Fibroblast of gingiva (primary cell): ENCODE measurements at places on chromosomes 3 and 15.

DNA sequence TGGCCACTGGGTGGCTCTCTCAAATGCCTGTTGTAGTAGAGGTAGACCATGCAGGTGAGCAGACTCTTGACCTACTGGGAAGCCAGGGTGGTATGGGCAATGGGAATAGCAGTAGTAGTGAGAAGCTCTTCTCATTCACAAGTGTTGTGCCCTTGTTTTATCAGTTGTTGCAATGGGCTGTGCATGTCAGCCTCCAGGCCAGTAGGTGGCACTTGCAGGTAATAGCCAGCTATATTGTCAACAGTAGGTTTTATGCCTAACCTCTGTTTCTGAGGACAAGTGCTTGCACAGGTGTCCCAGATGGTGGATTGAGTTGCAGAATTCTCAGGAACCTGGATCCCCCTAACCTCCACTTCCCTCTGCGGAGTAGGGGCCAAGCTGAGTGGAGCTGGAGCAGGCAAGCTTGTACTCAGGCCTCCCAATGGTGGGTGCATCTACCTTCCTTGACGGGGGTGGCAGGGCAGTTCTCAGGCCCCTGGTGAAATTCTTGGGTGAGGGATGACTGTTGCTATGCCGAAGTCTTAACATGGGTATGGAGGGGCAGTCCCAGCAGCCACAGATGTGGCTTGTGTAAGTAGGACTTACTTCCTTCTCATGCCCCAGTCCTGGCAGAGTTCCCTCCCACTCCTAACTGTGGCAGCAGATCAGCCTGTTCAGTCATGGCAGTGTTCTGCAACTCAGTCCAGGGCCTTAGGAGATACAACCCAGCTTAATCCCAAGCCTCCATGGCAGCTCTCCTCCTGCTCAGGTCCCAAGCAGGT is 104.3 kb downstream of the NEO1 start:
- no peak for DNase-seq

DNA sequence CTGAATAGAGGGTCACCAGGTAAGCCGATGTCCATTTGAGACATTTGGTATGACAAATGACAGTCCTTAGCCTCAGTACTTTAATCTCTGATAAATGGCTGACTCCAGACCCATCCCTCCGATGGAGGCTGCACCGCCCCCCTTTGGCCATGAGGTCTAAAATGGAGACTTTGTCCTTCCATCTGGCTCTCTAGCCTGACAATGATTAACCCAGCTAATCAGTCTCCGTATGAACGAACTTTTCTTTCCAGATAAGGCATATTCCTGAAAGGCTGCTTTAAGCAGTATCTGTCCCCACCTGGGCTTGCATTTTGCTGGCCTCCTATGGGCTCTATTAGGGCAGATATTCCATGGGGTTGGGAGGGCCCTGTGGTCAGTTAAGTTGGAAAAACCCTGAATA is 10.8 kb upstream of the MYZAP start:
- DNase-seq, result no peak

DNA sequence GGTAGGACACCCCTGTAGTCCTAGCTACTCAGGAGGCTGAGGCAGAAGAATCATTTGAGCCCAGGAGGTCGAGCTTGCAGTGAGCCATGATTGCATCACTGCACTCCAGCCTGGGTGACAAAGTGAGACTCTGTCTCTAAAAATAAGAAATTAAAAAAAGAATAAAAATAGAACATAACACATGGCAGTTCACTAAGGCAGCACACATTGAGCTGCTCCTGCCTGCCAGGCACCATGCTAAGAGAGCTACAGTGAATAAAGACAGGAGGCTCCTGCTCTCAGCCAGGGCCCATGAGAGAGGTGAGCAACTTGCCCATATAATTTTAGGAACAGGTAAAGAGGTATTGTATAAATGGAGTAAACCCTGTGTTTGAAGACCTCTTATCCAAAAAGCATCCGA is 54.3 kb downstream of the EBLN2 start:
- no peak for DNase-seq

- no peak for DNase-seq
Measured at GRCh38 chr3:425079-425478, 228.5 kb downstream of the CHL1 start.

DNA sequence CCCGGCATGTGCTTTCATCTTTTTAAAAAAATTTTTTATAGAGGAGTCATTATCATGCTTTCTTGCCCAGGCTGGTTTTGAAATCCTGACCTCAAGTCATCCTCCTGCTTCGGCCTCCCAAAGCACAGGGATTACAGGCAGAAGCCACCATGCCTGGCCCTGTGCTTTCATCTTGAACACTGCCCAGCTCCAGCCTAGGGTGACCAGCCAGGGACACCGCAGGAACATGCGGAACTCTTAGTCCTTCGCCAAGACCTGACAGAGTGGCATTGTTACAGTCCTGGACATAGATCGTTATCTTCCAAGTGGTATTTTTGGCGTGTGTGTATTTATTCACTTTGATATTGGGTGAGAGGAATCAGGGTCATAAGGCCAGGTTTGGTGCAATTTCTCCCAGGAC is 7.9 kb upstream of the FURIN start:
- DNase-seq, result no peak

GRCh38 chr3:183488343-183488742 is 59.9 kb upstream of the MCF2L2 start:
- no peak for DNase-seq

DNA sequence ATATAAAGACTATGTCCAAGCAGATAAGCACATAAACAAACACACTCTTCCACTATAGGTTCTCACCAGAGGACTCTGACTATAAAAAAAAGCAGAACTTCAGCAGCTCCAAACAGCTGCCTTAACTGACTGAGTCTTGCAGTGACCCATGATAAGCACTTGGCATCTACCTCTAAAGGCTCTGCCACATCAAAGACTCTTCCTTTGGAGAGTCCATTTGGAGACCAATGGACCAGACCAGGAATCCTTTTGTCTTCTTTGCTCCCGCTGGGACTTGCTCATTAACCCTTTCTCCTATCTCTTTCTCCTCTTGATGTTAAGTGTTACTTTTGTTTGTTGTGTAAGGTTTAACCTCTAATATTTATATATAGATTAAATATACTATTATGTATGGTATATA is 424.1 kb downstream of the RSL24D1 start:
- no peak for DNase-seq

DNA sequence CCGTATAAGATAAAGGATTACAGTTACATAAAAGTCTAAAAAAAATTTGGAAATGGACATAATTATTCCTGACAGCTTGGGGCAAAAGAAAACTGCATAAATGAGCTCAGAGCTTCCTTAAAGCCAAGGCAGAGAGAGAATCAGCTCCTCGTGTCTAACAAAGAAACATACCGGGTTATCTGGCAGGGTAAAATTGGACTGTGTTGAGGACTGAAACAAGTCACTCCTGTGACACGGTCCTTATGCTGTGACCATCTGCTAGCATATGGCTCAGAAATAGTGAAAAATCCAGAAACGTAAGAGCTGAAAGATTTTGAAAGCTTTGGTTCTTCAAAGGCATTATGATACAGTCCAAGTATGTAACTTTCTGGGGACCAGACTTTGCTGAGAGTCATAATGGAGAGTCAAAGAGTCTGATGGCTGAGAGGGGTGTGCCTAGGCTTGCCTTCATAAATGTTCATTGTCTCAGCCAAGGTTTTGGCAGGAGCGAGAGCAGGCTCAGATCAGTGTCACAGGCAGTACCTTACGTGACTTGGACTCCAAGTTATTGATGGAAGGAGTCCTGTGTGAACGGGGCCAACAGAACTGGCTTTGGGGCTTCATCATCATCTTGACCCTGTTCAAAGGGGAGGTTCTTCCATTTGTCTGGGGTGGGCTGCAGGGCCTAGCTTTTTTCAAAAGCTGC is 12.5 kb downstream of the MAP6D1 start:
- DNase-seq, result no peak

DNA sequence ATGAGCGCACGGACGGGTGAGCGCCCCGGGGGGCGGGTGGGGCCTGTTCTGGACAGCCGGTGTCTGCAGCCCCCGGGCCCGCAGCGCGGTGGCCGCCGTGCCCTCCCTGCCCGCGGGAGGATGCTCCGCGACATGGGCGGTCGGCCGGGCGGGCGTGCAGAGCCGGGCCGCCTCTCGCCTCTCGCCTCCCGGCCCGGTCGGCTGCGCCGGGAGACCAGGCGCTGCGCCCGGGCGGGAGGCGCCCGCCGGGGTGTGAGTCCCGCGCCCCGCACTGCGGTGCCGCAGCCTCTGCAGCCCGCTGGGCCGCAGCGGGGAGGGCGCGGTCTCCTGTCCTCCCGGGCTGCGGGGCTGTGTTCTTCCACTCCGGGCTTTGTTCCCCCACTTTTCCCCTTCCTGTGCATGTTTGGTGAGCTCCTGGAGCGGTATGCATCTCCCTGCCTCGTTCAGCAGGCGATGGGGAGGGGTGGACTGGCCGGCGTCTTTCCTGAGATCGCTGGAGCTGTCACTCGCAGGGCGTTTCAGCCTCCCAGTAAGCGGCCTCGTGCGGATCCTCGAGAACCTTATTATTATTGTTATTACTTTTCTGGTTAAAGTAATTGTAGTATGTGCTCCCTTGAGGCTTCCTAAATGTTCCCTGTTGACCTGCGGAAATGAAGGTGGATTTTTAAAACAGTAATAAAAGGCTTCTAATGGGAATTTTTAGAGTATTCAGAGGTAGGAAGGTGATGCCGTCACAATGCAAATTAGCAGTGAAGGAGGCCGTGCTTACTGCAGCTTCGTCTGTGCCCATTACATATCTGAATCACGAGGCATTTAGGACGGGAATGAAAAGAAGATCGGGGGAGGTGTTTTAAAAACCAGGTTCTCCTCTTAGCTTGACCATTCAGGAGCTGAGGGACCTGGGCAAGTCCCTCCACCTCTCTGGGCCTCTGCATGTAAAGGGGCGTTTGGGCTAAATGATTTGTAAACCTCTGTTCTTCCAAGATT is 593 bp downstream of the TMOD2 start:
- DNase-seq, result peak; percentile 16

GRCh38 chr3:14877469-14877868 is 58.7 kb downstream of the FGD5 start:
- DNase-seq, result no peak

GRCh38 chr3:24907106-24907505 is 412.5 kb upstream of the THRB start:
- no peak for DNase-seq

DNA sequence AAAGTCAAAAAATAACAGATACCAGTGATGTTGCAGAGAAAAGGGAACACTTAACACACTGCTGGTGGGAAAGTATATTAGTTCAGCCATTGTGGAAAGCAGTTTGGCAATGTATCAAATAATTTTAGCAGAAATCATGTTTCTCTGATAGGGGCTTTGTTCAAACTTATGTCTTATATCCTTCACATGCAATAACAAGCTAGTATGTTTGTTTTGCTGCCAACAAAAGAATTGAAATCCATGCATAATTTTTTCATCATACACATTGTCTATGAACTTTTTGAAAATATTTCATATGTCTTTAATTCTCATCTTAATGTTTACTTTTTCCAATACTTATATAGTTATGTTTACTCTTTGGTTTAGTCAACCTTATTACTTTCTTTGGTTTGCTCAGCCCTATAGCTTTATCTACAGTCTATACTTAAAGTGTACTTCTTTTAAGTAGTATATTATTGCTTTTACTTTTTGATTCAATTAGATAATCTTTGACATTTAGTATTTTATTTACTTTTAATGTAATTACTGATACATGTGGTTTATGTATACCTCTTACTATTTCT is 639.6 kb upstream of the CBLB start:
- DNase-seq, result no peak

DNA sequence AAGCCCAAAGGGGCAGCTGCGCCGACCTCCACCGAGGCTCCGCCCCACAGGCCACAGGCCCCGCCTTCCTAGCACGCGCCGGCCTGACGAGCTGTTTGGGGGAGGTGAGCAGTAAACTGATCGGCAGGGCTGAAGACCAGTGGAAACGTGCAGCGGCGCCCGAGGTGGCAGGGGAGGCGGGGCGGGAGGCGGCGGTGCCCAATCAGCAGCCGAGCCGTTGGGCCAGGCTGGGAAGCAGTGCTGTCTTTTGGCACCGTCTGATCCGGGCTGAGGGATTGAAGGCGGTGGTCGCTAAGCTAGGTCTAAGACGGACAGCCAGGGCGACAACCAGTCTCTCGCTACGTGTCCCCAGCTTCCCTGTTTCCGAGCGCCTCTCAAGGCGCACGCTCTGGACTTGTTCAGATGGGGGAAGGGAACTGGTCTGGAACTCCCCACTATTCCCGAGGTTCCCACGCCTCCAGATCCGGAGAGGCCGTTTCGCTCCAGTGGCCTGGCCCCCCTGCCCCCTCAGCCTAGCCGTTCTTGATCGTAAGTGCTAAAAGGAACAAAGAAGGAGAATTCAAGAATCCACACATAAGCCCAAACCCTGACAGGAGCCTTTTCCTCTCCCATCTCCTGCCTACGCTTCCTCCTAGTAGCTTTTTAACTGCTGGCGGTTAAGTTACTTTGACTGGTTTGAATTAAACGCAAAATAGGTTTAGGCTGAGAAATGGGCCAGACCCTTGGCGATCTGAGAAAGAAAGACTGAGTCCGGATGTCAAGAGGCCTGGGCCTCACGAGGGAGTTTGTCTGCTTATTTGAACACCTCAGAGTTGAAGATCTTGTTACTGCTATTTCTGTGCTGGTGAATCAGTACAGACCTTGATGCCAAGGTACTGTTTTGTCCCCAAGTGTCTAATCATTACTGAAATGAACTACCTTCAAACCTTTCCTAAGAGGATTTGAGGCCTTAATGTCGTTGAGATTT is at the start of gene FMN1:
Gene FMN1 (minus strand): TSS at position 11 of the 967 bp plus-strand sequence. CDS start 39,800 bp downstream, outside the sequence.
- peak; percentile 87 for DNase-seq

GRCh38 chr3:193506921-193507320 is 47.8 kb downstream of the ATP13A4 start:
- no peak for DNase-seq

- no peak for DNase-seq
Measured at GRCh38 chr3:73745526-73746191, 120.9 kb upstream of the PDZRN3 start.
